CD8-positive, alpha-beta T cell (primary cell): ENCODE measurements at places on chromosomes 2 and 18.
A peak's percentile ranks its signal among the peaks of the same experiment; 100 is the strongest.

DNA sequence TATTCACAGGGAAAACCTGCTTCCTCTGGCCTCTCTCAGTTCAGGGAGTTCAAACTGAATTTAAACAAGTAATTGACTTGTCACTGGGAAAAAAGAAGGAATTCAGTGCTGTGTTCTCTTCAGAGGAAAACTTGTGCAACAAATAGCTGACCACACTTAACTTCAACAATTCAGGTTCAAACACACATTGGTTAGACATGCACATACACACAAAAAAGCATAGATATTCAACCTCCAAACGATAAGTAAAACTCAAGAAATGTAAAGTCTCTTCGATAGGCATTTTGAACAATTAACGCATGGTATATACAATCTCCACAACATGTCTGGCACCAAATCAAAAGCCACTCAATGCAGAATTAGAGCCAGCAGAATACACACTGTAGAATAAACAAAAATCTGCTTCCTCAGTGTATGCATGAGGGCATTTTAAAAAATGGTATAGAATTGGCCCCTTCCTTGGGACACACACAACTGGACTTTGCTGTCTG, 269.0 kb downstream of the TCF4 start:
- DNase-seq = no peak

DNA sequence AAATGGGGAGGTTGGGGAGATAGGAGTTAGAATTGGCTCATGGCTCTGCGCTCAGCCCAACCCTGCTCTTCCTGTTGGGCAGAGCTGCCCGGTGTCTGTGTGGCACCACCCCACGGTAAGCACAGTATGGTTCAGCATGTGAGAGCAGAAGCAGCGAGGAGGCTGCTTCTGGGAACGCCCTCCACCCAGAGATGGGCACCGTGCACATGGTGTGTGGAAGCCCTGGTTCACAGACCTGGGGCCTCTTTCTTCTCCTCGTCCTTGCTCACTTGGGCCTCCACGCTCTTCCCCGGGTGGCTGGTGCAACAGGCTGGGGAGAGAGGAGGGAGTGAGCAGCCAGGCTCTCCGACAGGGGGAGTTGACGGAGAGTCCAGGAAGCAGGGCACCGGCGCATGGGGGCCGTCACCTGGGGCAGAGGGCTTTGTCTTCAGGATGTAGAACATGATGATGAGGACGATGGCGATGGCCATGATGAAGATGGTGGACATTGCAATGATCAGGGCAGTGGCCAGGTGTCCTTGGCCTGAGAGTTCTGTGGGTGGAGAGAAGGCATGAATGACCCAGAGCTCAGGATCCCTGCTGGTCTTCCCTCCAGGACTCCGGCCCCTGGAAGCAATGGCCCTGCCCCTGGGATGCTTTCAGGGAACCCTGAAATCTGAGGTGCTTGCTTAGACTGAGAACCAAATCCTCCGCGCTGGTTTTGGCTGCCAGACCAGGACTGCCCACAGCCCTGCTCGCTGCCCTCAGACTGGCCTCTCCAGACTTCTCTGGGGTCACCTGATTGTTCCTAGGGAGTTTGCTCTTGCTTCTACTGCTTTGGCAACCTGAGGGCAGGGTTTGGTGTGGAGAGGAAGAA, 78.3 kb downstream of the EDAR start:
- DNase-seq = peak; percentile 25

DNA sequence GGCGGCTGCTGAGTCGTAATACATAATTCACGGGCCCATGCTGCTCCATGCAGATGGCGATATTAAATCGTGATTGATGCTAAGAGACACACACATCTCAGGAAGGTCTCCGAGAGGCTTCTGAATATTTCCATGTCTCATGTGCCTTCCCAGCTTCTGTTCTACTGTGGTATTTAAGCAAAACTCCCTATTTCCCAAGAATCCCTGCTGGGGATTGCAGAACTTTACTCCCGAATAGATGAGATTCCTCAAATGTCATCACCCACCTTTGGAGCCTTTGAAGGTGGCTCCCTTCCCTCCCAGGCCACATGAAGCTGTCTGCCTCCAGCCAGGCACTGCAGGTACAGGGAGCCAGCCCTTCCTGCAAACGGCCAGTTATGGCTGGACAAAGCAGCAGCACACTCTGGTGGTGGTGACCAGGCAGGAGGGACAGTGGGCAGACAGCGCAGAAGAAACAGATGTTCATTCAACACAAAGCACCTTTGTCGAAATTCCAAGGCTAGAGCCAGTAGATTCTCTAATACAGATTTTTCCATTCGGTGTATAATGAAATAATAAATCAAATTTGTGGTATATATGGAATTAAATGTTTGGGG, 14.1 kb downstream of the NRP2 start:
- no peak for DNase-seq

DNA sequence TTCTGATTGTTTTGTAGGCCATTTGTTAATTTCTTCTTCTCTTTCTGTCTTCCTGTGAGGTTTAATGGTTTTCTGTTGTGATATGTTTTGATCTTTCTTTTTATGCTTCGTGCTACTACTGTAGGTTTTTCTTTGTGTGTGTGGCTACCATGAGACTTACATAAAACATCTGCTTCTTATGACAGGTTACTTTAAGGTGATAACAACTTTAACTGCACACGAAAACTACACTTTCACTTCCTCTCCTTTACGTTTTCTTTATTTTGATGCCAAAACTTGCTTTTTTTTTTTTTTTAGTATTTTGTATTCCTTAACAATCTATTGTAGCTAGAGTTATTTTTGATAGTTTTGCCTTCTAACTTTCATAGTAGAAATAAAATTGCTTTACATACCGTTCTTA, 691.3 kb downstream of the TSN start:
- DNase-seq = no peak

DNA sequence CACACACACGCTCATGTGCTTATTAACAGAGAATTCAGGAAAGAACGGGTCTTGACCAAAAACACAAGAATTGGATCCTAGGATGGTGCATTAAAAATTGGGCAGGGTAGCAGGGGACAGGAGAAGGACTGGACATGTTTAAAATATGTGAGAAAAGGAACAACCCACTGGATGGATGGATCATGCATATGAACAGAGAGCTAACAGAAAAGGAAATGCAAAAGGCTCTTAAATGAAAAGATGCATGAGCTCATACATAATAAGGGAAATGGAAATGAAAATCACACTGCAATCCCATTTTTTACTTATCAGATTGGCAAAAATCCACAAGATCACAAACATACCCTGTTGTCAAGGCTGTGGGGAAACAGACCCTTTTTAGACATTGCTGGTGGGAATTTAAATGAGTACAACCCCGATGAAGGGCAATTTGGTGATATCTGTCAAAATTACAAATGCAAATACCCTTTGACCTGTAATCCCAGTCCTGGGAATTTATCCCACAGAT, 440.6 kb upstream of the SLC14A2 start:
- no peak for DNase-seq

- no peak for DNase-seq
Measured at GRCh38 chr2:61423714-61424113, 47.2 kb downstream of the USP34 start.

- no peak for DNase-seq
Measured at GRCh38 chr2:10061221-10061925, 18.0 kb downstream of the KLF11 start.
